ENCODE measurements at places on chromosomes 3 and 15.

DNA sequence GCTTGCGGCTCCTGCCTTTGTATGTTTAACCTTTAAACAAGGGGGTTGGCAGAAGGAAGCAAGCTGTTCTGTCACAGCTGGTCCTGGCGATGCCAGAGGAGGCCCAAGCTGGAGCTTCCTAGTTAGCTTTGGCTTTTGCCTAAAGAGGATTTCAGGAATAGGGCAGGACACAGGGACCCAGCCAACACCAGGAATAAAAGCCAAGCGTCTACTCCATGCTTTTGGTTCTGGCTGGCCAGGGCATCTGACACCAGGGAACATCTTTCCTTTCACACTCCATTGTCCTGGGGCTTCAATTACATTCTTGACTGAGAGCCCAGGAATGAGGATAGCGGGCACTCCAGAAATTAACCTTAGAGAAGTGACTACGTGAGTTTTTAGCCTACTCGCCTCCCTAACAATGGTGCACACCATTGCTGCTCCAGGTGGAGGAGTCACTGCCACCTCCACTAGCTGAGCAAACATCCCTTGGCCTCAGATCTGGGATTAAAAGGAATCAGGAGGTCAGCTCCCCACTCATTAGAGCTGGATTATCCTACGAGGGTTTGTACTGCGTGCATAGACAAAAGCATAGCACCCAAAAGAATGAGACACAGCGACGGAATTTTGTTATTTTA lies 38.2 kb downstream of the TPM1 start:
- DNase-seq = no peak

DNA sequence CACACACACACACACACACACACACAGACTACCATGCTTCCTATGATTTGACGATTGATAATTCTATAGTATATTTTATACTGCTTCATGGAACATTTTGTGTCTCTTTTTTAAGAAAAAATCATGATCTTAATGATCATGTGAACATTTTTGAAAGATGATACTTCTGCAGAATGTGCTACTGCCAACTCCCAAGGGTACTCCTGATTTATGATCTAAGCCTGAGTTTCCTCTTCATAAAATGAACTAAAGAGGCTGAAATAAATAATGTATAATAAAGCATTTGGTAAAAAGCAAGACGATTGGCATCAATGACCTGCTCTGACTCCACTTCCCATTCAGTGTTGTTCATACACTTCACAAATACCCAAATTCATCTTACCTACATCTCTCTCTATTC lies 333.8 kb upstream of the RBMS3 start:
- DNase-seq = no peak

GRCh38 chr15:101448336-101448735 lies 41.2 kb downstream of the PCSK6 start:
- no peak for DNase-seq

- no peak for DNase-seq
Measured at GRCh38 chr3:10511809-10512494, 6.6 kb upstream of the ATP2B2 start.

DNA sequence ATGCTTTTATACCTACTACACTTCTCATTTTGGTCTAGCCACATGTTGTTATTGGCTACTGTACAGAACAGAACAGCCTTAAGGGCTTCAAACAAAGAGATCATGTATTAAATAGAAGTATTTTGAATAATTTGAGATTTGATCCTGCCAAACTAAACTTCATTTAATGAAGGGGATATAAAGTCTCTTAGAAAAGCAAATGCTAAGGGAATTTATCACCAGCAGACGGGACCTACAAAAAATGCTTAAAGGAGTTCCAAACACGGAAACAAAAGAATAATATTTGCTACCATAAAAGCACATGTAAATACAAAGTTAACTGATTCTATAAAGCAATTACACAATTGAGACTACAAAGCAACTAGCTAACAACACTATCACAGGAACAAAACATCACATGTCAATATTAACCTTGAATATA lies 23.6 kb upstream of the FMN1 start:
- DNase-seq = no peak

GRCh38 chr15:52876991-52877663 lies 87.0 kb upstream of the ONECUT1 start:
- DNase-seq = no peak

DNA sequence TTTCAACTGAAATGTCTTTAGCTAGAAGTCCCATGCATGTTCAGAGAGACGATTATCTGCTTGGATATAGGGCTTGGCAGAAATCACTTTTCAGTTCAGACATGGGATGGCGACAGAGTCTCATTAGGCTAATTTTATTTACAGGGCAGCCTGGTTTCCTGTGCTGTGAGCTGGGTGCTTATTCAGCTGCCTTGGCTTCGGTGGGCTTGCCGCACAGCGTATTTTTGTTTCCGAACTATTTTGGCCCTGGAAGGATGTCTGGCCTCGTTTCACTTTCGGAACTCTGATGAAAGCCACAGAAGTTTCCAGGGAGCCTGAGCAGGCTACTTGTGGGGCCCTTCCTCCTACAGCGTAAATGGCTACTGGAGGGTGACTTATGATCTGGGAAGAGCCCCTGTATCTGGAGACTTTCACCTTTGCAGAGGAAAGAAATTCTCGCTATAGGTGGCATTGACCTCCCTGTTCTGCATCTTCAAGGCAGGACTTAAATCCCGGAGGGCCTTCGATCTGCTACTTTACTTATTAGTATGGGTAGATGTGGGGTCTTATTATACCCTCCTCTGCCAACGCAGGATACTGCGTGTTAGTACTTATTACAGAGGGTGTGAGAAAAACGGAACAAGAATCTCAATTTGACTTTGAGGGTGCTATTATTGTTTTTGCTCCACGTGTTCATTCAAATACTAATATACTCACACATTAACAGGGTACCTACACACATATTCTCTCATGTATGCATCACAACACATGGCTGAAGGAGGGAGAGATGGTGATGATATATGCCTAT lies 364.0 kb upstream of the RBMS3 start:
- DNase-seq = peak; percentile 8

DNA sequence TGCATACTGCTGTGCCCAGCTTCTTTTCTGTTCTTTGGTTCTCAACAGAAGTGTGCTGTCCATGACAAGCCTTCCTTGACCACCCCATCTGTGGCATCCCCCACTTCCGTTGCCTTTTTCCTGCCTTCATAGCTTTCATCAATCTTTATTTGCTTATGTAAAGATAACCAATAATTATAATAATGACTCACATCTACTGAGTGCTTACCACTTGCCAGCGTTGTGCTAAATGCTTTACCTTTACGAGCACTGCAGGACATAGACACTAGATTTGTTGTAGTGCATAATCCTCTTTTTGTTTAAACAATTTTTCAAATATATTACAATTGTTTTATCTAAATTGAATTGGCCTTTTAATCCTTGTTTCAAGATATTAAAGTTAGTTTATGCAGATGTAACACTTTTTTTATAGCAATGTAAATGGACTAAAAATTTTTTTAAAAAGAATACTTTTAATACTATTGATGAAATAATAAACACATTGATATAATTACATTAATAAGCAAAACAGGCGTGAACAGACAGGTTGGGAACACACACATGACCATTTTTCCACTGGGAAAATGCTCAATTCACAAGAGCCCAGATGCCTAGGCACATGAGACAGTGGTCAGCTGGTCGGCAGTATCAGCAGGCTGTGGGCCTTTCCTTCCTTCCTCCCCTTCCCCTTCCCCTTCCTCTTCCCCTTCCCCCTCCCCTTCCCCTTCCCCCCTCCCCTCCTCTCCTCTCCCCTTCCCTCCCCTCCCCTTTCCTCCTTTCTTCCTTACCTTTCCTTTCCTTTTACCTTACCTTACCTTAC lies 42.5 kb downstream of the TRAK1 start:
- DNase-seq = no peak

GRCh38 chr3:46105306-46105919 lies 78.1 kb upstream of the XCR1 start:
- DNase-seq = no peak

- no peak for DNase-seq
Measured at GRCh38 chr15:34722439-34722836, 32.4 kb downstream of the GJD2 start.

- no peak for DNase-seq
Measured at GRCh38 chr3:146156095-146156494, 4.9 kb downstream of the PLOD2 start.

DNA sequence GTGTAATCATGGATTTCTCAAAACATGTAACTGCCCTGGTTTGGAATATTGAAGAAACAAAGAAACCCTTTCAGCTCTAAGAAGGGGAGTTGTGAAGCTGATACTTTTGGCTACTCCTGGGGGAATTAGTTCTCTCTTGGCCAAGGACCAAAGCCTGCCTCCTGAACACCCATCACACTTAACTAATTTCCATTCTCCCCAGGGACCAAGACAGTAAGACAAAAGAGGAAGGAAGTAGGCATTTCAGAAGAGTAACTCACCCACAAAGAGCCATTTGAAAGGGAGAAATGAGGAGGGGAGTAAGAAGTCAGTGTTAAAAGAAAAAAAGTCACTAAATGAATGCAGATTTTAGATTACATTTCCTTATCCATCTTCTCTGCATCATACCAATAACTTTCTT lies 328.0 kb upstream of the SOX2 start:
- DNase-seq = no peak

GRCh38 chr3:173403376-173403775 lies 5.8 kb downstream of the NLGN1 start:
- DNase-seq = no peak

GRCh38 chr3:128603811-128604775 lies 46.5 kb downstream of the RPN1 start:
- DNase-seq = no peak

DNA sequence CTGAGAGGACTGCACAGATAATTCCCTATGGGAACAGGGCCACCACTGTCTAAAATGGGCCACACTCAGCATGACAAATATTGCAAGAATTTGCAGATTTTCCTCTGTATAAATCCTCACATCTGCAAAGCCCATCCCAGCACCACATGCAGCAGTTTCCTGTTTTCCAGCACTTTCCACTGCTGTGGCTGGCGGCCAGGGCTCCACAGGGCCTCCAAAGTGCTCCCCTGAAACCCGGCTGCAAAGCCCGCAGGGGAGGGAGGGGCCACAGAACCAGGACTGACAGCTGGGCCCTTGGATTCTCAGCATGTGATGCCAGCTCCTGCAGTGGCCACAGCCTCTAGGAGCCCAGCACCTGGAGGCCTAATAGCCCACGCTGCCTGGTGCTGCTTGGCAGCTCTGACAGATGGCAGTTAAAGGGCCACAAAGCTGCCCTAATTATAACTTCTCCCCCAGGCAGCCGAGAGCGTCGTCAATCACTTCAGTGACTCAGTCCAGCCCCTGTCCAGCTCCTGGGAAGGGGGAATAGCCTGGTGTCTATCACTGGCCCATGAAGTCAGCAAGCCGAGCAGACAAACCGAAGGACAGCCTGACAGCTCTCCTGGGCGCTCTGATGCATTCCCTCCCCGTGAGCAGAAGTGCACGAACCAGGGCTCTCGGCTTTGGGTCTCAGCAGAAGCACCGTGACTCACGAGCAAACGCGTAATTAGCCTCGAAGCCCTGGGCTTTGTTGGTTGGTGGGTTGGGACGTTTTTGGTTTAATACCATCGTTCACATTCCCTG lies 4.7 kb downstream of the LRRC15 start:
- DNase-seq = no peak

- DNase-seq = no peak
Measured at GRCh38 chr15:25094066-25094465, 139.3 kb downstream of the SNRPN start.

GRCh38 chr15:79166311-79166955 lies 75.9 kb upstream of the RASGRF1 start:
- DNase-seq = no peak

DNA sequence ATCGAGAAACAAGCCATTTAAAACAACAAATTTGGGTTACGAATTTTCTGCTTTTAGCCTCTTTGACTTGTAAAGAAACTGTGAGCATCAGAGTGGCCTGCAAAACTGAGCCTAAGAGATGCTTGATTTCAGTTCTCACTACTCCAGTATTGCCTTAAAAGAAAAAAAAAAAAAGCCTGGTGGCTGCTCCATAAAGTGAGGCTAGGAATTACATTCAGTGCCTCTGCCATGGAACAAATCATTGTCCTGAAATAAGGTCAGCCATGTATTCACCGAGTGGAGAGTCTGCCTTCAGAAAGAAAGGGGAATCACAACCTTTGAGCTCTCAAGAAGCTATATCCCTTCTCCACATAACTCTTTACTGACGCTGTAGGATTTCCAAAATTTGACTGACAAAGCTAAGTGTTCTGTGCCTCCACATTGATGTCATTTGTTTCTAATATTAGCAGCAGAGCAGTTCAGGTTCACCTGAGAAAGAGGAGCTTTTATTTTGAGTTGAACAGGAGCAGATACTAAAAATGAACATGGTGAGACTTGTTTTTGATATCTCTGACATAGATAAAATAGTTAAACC lies 137.3 kb downstream of the SSR3 start:
- no peak for DNase-seq

GRCh38 chr3:134313847-134314587 lies 60.2 kb downstream of the AMOTL2 start:
- no peak for DNase-seq

DNA sequence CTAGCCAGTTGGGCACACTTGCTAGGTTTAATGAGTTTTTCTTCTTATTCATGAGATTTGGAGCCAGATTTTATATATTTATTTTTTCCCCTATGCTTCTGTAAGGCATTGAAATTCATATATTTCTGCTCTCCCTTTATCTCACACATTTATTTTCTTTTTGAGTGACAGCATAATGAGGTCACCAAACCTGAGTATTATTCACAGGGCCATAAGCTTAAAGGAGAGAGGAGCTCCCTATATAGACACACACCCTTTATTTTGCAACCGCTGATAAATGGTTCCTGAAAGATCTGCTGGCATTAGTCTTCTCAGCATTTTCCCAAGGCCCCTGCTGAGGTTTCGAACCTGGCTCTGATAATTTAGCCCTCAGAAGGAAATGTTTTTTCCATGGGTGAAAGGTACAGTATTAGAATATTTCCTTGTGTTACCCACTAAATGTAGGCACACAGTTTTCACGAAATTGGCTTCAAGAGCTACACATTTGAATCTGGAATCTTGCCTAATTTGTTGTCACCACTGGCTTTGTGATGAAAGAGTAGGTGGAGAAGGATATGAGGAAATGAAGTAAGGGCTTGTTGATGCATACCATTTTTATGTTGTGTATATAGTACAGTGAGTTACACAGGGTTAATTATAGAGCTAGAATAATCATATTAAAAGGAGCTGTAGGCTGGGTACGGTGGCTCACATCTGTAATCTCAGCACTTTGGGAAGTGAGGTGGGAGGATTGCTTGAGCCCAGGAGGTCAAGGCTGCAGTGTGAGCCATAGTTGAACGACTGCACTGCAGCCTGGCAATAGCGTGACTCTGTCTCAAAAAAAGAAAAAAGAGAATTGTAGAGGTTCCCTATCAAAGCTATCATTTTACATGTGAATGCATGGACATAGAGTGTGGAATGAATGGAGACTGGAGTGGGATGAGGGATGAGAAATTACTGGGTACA lies 6.5 kb downstream of the KLHL18 start:
- DNase-seq = no peak

- DNase-seq = no peak
Measured at GRCh38 chr15:49877117-49877872, 241.7 kb downstream of the ATP8B4 start.

GRCh38 chr3:98259-98654 lies 98.3 kb upstream of the CHL1 start:
- DNase-seq = no peak

GRCh38 chr3:78312851-78313250 lies 1273.0 kb downstream of the ROBO2 start:
- DNase-seq = no peak
